Foreskin keratinocyte (primary cell): ENCODE measurements at places on chromosomes 5 and 9. TPM values are rescaled to one million over a fixed set of nuclear protein-coding genes. Genes with fewer than 3 reads are reported as not detected.

Gene FOXD4L5
- total RNA-seq: 0.03 and 0.07 TPM in 2 replicates

DNA sequence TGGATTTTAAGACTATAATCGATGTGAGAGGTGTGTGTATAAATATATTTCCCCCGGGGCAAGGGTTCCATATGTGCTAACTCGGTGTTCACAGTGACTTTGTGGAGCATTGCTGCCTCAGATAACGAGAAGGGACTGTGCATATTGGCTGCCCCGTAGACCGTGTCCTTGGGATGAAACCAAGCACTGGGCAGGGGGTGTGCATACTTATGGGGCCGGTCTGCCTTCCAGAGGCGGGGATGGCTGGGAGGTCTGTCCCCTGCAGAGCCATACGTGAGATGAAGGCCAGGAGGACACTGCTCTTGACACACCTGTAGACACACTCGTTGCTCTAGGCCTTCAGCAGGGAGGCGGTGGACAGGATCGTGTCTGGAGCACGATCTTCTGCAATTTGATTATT, 56.0 kb upstream of the ZNF354A start:
- no peak for DNase-seq

DNA sequence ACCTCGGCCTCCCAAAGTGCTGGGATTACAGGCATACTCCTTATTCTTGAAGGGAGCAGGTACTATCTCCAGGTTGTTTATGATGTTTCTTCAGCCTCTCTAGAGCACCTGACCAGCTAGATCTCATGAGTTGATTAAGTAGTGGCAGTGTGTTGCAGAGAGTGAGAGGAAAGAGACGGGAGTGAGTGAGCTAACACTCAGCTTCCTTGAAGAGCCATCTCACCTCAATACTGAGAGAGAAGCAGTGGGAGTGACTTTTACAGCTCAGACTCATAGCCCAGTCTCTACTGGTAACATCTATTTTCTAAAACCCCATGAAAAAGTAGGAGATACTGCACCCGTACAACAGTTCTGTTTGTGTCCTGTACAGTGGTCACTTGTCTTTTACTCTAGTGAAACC, 43.9 kb upstream of the RUSC2 start:
- no peak for DNase-seq

DNA sequence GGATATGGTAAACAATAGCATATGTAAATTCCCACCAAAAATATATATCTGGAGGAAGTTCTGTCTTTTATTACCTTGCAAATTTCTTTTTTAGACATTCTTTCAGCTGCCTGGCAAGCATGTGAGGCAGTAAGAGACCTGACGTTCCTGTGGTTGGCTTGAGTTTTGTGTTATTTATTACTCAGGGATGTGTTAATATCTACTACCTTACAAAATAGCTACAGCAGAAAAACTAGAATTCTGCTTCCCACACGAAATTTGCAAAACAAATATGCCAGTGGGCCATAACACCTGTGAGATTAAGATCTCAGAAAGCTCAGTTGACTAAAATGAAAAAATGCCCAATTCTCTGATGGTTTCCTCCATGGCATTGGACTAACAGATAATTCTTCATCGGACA, 274.2 kb downstream of the TMEM167A start:
- no peak for DNase-seq

- DNase-seq: no peak
Observed at GRCh38 chr9:110303133-110303532, 34.5 kb downstream of the TXNDC8 start.

Gene SCGB3A2
- total RNA-seq: not detected in 2 replicates
